Stimulated activated CD4-positive, alpha-beta T cell treated with anti-CD3 and anti-CD28 coated beads, Interleukin-1b, Interleukin-23, amount 100 ng/mL, for 1 hour (primary cell): ENCODE measurements at places on chromosomes 2 and 18.

- no peak for DNase-seq
Measured at GRCh38 chr2:16664052-16664731, 1.4 kb downstream of the CYRIA start.

DNA sequence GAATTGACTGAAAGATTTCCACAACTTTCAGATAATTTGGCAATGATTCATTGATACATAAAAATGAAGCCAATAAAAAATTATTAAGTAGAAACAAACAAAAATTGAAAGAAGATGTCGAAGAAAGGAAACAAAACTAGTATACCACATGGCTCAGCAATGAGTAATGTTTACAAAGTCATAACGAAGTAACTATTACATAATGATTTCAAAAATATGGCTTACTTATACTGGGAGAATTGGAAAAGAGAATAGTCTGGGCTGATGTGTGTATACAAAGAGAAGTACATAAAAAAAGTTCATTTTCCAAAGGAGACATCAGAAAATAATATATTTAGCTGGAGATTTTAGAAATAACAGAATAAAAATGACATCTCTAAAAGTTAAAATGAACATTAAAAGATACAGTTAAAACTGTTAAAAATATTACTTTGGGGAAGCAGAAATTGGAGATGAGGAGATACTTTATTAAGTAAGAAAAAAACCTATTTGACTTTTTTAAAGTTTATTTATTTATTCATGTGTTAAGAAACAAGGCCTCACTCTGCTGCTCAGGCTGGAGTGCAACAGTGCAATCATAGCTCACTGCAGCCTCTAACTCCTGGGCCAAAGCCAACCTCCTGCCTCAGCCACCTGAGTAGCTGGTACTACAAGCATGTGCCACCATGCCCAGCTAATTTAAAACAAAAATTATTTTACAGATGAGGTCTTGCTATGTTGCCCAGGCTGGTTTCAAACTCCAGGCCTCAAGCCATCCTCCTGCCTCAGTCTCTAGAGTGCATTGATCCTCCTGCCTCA lies 409.7 kb upstream of the PIK3C3 start:
- no peak for DNase-seq

- no peak for DNase-seq
Measured at GRCh38 chr2:85254540-85255300, 73.1 kb downstream of the TGOLN2 start.

DNA sequence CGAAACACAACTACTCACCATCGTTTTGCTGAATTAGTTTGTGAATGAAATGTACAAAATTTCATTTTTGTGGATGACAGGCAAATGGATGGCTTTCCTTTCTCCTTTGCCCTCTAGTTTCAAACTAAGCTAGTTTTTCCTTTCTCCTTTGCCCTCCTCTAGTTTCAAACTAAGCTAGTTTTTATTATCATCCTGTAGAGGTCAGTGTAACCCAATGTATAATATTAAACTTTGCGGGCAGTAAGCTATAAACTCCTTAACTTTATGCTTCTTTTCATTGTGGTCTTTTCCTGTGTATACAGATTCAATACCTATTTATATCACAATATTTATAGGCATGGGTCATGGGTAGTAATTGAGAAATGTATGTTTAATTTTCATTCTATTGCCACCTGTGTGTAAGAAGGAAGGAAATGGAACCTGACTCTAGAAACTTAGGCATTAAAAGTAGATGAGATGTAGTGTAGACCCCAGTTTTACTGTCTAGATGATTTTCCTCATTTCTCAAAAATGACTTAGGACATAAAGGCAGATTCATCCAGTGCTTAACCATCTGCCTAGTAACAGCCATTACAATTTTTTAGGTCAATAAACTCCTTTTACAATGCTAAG lies 58.1 kb downstream of the MAP3K19 start:
- DNase-seq, result no peak

GRCh38 chr18:69557282-69557681 lies 156.6 kb downstream of the DOK6 start:
- DNase-seq, result no peak

DNA sequence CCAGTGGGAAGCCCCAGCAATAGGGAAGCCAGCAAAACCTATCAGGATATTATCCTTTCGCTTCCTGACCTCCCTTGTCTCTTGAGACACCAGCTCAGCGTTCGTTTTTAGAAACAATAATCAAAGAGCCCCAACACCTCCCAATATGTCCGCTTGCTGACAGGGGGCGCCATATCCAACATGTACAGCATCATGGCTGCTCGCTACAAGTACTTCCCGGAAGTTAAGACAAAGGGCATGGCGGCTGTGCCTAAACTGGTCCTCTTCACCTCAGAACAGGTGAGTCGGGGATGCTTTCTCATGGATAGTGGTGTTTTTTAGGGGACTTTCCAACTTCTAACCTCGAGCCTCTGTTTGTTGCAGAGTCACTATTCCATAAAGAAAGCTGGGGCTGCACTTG lies 28.7 kb downstream of the GAD1 start:
- DNase-seq, result no peak

DNA sequence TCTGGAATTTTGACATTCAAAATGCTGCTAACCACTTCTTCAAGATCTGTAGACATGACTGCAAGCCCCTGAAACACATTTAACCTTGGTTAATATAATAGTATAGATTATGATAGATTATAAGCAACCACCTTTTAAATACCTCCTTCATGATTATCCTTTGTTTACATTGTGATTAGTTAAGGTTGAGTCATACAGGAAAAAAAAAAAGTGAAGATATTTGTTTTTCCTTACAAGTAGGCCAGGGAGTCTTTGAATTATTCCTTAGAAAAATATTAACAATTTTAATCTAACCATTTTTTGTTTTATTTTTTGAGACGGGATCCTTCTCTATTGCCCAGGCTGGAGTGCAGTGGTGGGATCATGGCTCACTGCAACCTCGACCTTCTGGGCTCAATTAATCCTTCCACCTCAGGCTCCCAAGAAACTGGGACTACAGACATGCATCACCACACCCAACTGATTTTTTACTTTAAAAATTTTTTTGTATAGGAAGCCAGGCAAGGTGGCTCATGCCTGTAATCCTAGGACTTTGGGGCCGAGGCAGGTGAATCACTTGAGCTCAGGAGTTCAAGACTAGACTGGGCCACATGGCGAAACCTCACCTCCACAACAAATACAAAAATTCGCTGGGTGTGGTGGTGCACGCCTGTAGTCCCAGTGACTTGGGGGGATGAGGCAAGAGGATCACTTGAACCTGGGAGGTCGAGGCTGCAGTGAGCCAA lies 99.4 kb downstream of the SLC39A10 start:
- no peak for DNase-seq

- DNase-seq, result no peak
Measured at GRCh38 chr2:3059141-3059925, 318.3 kb downstream of the EIPR1 start.

DNA sequence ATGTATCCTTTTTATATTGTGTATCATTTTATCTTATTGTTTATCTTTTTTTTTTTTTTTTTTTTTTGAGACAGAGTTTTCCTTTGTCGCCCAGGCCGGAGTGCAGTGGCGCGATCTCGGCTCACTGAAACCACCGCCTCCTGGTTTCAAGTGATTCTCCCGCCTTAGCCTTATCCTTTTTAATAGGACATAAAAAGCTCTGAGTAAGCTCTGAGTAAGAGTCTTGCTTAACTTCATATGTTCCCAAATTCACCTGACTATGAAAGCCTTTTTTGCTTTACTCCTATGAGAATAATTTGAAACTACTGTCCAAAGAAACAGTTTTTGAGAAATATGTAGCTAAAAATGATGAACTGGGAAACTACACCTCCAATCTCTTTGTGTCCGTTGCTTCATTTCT lies 525.5 kb downstream of the IRS1 start:
- DNase-seq, result no peak

GRCh38 chr2:218546012-218546411 lies 22.1 kb downstream of the USP37 start:
- DNase-seq, result no peak

DNA sequence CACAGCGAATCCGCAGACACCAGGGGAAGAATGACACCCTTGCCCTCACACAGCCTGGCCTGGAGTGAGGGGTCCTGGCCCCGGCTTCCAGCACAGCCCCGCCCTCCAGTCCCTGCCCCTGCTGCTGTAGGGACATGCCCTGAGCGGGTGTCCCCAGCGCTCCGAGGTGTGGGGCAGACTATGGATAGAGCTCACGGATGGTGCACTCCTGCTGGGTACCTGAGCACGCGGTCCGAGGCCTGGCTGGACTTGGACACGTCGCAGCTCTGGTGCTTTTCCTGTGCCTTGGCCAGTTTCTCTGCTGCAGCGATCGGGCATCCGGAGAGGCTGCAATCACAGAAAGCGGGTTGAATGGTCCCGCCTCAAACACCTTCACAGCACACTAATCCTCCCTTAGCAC lies 165.7 kb upstream of the PXDN start:
- no peak for DNase-seq

GRCh38 chr18:70431203-70431624 lies 142.4 kb downstream of the SOCS6 start:
- no peak for DNase-seq

DNA sequence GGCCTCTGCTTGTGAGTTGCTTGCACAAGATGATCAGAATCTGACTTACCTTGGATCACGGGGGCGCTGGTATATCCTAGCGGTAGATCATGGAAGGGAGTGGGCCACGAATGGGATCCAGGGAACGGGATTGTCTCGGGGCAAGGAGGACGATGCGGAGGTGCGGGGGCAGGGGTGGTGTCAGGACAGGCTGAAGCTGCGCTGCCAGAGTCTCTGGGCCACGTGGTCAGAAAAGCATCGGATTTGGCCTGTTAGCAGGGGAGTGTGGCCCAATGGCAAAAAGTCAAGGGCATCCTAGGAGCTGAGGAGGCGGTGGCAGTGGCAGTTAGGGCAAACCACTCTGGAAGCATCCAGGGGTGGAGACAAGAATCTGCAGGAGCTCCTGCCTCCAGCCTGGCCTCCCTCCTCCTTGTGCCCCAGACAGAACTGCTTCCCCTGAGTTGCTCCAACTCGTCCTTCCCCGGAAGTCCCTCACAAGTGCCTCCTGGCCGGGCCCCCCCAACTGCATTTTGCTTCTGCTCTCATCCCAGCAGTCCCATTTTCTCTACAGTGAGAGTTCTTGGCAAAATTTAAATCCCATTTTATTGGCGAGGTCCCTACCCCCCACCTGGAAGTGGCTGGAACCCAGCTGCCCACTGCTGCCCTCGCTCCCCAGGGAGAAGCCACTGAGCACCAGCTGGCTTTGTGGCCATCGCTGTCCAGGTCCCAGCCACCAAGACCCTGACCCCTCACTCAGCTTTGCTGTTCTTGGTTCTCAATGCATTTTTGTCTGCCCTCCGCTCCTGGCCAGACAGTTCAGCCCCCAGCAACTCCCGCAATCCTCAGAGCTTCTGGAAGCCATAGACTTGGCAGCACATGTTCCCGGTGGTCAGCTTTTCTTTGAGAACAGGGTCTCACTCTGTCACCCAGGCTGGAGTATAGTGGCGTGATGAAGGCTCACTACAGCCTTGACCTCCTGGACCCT lies 5.6 kb upstream of the CCDC74B start:
- no peak for DNase-seq
